AG09309 (cell line): ENCODE measurements at places on chromosomes 6 and 20.
A peak's percentile ranks its signal among the peaks of the same experiment; 100 is the strongest.

GRCh38 chr6:132499757-132500156 lies 13.2 kb downstream of the STX7 start:
- no peak for DNase-seq

DNA sequence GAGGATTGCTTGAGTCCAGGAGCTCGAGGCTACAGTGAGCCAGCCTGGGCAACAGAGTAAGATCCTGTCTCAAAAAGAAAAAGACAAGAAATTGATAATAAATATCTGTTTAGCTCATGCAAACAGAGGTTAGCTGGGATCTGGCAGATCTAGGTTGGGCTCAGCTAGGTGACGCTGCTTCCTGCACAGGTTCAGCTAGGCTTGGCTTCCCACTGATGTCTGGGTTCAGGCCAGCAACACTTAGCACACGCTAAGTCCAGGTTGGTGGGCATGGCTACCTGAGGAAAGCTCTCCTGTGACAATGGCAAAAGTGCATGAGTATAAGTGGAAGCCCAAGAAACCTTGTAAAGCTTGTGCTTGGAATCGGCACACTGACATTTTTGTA lies 48.7 kb downstream of the RIN2 start:
- no peak for DNase-seq

DNA sequence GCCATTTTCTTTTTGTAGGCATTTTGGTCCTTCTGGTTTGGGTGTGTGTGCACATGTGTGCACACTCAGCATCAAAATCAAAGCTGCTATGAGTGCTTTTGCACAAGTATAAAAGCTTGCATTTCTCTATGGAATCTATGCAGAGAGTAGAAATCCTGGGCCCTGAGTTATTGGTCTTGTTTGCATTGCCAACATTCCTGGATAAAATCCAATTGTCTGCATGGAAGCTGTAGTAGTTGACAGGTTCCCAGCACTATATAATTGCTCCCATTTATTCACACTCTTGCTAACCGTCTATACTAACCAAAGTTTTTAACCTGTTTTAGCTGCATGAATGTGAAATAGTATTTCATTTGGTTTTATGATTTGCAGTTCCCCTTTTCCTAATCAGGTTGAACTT lies 277.0 kb downstream of the FOXA2 start:
- DNase-seq = no peak

DNA sequence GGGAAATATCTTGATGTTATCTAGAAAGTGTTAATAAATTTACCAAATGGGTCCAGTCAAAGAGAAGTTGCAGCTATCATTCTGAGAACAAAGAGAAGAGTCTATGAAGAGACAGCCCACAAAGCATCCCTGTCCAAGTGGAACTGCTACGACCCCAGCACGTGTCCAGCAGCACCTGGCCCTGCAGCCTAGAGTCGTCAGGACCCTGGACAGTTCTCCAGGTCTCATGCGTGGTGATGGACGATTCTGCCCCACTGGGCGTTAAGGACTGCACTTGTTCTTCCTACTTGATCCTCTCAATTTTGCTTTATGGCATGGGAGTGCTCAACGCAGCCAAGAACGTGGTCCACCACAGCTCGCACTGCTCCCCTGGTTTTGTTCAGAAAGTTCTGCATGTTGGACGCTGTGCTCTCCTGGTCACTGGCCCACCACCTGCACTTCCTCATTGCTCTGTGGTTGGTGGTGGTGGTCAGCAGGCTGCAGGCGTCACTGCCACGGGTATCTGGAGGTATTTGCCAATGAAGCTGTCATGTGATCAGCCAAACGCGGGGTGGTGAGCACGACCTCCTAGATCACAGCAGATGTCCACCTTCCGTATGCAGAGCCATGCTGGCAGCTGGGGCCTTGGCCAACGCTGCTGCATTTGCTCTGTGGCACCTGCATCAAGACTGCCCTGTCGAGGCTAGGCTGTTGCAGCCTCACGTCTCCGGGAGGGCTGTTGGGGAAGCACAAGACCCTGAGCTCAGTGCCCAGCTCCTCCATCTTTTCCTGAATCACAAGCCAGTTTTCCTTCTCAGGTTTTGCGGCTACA lies 356.4 kb downstream of the CDH4 start:
- no peak for DNase-seq

DNA sequence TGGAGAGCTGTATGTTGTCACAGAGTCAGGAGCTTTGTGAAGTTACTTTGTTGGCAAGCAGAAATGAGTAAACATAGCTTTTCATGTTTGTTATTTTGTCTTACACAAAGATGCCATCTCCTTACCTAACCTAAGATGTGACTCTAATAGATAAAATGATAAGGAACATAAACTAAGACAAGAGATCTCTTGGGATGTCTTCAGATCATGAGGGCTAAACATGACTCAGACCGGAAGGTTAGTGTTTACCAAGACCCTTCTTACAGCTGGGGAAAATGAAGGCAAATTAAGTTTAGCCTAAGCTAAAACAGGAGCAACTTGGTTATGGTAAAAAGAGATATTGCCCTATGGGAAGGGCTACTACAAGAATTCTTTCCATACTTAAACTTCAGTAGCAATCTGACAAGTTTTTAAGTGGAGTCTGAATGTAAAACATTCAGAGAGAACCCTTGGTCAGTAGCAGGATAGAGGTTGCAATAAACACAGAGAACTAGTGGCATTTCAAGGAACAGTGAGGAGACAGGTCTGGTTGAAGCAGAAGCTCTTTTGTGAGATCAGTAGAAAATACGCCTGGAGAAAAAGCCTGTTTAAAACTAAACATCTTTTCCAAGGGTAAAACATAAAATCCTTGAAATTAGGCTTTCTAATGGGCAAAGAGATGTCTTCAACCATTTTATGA lies 29.9 kb downstream of the SGK1 start:
- DNase-seq = no peak

- no peak for DNase-seq
Measured at GRCh38 chr20:61161726-61162390, 90.2 kb upstream of the CDH4 start.

- DNase-seq = no peak
Measured at GRCh38 chr6:99512033-99512432, 3.2 kb downstream of the USP45 start.

DNA sequence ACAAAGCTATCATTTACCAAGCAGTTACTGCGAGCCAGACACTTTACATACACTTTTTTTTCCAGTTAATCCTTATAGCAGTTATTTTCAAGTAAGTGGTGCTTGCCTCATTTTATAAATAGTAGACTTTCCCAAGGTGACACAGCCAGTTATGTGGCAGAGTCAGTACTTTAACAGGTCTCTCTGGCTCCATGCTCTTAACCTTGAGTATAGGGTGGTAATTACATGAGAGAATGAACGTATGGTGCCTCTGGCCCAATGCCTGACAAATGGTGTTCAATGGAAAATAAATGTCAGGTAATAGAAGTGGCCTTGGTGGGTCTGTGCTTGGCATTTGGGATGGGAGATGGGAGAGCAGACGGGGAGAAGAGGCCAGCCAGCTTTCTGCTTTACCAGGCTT lies 316.3 kb downstream of the SLC35F1 start:
- DNase-seq = no peak

- DNase-seq = no peak
Measured at GRCh38 chr6:149933461-149933860, 8.4 kb upstream of the ULBP2 start.

DNA sequence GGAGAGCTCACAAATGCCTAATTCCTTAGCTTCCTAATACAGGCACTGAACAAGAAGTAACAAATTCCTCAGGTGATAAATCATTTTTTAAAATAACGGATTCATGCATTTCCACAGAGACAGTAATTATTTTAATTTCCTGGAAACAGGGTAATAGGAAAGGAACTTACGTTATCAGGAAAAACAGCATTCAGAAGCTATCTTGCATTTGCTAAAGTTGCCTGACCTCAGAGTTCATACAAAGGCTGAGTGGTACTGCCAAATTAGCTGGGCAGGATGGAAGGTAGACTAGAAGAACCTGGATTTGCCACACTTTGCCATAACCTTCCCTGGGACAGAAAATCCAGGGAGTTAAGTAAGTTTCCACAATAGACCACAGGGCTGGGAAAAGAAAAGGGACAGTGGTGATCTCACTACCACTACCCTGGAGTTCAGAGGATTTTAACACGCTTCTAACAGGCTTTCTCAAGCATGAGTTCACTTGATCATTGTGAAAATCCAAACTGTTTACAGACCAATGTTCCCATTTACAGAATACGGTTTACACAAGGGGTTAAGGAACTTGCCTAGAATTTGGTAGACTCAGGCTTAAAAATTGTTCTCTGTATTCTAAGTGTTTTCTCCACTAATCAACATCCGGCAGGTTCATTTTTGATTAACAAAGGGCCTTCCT lies 57.0 kb downstream of the KIF13A start:
- no peak for DNase-seq

- no peak for DNase-seq
Measured at GRCh38 chr6:122153557-122153956, 245.9 kb upstream of the HSF2 start.

DNA sequence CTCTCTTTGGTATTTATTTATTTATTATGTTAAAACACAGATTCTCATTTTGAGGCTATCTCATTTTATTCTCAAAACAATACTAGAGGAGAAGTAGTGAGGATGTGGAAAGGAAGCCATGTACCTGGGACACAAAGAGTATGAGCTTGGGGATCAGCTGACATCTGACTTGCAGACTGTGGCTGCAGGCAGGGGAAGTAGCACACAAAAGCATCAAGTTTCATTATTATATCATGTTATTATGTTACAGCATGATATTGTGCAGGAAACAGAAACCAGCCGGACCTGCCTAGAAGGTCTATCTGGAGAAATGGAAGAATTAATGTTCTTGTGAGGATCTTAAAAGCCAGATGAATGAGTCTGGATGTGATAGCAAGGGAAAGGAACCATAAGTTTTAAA lies 248.2 kb downstream of the KHDC1L start:
- DNase-seq = no peak

- DNase-seq = no peak
Measured at GRCh38 chr6:2634139-2634964, 116.4 kb downstream of the MYLK4 start.

DNA sequence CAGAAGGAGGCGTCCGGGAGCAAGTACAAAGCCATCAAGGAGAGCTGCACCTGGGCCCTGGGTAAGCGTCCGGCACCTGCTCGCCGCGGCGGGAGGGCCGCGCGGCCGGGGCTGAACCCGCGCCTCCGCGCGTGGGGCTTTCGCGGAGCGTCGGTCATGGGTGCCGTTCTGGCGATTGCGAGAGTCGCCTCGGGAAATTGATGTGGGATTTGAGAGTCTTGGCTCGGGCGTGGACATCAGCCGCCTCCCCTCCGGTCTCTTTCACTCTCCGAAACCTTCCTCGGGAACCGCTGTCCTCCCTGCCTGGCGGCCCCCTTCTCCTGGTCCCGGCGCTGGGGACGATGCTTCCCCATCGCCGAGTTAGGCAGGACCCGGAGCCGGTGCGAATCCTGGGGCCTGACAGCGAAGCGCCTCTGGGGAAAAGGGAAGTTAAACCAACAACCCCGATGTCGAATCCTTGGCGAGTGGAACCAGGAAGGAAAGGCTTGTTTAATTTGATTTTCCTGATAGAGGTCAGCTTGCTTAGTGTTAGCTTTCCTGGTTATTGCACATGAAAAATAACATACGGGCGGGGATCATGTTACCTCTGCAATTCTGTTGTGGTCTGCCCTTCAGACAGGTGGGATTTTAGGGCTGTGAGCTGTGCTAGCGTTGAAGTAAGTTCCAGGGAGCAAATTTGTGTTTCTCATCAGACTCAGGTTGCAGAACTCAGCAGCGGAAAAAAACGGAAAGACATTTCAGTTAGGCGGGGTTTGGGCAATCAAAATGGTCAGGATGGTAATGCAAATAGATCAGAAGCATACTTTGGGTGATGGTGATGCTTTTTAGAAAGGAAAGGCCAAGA lies 594 bp downstream of the ARFGEF3 start:
- DNase-seq = no peak

DNA sequence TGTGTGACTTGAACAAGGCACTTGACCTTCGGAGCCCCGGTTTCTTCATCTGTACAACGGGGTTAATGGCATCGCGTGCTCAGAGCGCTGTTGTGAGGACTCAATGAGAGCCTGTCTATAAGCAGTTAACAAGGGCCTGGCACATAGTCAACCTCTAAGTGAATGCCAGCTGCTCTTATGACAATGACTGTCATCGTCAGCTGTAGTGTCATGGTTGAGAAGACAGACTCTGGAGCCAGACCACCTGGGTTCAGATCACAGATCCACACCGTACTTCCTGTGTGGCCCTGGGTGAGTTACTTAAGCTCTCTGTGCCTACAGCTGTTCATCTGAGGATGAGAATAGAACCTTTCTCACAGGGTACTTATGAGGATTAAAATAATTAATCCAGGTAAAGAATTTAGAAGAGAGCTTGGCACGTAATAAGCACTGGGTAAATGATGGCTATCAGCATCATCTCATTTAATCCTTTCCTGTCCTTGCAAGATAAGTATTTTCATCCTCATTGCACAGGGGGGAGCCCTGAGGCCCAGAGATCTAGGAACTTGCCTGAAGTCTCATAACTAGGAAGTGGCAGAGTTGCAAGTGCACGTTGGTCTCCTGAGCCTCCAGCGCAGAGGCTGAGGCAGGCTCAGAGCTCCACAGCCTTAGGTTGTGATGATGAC lies 105.3 kb downstream of the EYA2 start:
- no peak for DNase-seq

DNA sequence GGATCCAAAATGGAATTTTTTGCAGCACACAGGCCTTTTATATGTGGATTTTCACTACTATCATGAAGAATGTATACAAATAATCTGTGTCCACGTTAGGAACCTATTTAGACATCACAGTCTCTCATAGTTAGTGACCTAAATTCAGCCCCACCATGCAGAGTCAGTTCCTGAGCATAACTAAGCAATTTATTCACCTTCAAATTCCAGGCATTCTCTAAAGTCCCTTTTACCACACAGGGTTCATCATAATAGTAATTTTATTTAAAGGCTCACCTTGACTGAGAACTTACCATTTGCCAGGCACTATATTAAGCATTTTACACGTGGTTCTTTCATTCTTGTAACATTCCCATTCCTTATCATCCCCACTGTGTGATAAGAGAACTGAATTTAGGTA lies 353.8 kb downstream of the ARHGAP18 start:
- no peak for DNase-seq

- no peak for DNase-seq
Measured at GRCh38 chr20:62009869-62010445, 55.7 kb downstream of the TAF4 start.

- DNase-seq = no peak
Measured at GRCh38 chr6:118146584-118146983, 239.5 kb downstream of the SLC35F1 start.

- no peak for DNase-seq
Measured at GRCh38 chr20:44031781-44032582, 117.3 kb downstream of the TOX2 start.

DNA sequence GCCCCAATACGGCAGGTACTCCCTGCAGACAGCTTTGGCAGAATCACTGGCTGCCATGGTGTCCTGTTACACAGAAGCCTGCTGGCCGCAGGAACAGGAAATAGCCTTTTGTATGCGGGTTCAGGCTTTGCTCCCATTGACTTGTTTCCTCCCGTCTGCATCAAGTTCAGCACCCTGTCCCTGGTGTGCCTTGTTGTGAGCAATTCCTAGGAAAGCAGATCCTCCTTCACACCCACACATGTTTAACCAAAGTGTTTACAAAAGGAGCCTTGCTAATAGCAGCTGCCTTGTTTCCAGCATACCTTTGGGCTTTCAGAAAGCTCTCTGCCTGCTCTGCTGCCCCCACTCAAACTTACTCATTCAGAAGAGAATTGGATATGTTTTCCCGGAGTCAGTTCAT lies 127.2 kb upstream of the SUPT3H start:
- peak; percentile 38 for DNase-seq
